T-cell (primary cell): ENCODE measurements at places on chromosomes 16 and 17.

GRCh38 chr16:74277974-74278373, 18.6 kb upstream of the PSMD7 start:
- no peak for DNase-seq

- no peak for DNase-seq
These were observed 315.2 kb downstream of the KCNJ2 start for GRCh38 chr17:70484496-70484895.

GRCh38 chr16:85173981-85174751, 61.9 kb upstream of the CIBAR2 start:
- DNase-seq = no peak

DNA sequence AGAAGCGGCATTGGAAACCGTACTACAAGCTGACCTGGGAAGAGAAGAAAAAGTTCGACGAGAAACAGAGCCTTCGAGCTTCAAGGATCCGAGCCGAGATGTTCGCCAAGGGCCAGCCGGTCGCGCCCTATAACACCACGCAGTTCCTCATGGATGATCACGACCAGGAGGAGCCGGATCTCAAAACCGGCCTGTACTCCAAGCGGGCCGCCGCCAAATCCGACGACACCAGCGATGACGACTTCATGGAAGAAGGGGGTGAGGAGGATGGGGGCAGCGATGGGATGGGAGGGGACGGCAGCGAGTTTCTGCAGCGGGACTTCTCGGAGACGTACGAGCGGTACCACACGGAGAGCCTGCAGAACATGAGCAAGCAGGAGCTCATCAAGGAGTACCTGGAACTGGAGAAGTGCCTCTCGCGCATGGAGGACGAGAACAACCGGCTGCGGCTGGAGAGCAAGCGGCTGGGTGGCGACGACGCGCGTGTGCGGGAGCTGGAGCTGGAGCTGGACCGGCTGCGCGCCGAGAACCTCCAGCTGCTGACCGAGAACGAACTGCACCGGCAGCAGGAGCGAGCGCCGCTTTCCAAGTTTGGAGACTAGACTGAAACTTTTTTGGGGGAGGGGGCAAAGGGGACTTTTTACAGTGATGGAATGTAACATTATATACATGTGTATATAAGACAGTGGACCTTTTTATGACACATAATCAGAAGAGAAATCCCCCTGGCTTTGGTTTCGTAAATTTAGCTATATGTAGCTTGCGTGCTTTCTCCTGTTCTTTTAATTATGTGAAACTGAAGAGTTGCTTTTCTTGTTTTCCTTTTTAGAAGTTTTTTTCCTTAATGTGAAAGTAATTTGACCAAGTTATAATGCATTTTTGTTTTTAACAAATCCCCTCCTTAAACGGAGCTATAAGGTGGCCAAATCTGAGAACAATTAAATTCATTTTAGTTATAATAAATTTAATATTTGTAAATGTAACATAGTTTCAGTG, 1.7 kb downstream of the HEXIM1 start:
- no peak for DNase-seq

GRCh38 chr17:44738214-44738906, 20.4 kb upstream of the ADAM11 start:
- DNase-seq = no peak

- DNase-seq = peak; percentile 93
These were observed 2.2 kb upstream of the PLXDC1 start for GRCh38 chr17:39153599-39154051.

- DNase-seq = no peak
These were observed 116.9 kb downstream of the NTN1 start for GRCh38 chr17:9138161-9138717.

DNA sequence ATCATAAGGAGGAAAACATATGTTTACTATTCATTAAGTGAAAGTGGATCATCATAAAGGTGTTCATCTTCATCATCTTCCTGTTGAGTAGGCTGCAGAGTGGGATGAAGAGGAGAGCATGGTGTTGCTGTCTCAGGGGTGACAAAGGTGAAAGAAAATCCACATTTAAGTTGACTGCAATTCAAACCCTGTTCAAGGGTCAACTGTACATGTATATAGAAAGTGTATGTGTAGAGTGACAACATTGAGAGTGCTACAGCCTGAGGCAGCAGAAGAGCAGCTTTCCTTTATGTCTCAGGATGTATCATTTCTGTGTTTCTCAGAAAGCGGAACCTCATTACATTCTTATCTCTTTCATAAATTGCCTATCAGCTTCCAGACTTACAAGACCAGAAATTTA, 17.2 kb downstream of the ORC6 start:
- no peak for DNase-seq
